ENCODE measurements at places on chromosomes 16 and 17.

DNA sequence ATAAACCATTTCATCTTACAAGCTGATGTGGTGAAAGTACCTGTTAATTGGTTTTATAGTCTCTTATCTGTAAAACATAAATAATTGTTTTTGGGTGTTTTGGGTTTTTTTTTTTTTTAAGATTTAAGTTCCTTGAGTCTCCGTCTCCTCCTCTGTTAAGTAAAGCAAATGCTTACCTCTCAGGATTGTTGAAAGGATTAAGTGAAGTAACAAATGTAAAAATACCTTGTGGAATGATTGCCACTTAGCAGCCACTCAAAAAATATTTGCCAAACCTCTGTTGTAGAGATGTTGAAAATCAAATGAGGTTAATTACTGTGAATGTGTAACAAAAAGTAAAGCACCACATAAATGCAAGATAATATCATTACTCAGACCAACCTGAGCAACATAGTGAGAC is 19.2 kb downstream of the LIMD2 start:
- DNase-seq, result no peak

DNA sequence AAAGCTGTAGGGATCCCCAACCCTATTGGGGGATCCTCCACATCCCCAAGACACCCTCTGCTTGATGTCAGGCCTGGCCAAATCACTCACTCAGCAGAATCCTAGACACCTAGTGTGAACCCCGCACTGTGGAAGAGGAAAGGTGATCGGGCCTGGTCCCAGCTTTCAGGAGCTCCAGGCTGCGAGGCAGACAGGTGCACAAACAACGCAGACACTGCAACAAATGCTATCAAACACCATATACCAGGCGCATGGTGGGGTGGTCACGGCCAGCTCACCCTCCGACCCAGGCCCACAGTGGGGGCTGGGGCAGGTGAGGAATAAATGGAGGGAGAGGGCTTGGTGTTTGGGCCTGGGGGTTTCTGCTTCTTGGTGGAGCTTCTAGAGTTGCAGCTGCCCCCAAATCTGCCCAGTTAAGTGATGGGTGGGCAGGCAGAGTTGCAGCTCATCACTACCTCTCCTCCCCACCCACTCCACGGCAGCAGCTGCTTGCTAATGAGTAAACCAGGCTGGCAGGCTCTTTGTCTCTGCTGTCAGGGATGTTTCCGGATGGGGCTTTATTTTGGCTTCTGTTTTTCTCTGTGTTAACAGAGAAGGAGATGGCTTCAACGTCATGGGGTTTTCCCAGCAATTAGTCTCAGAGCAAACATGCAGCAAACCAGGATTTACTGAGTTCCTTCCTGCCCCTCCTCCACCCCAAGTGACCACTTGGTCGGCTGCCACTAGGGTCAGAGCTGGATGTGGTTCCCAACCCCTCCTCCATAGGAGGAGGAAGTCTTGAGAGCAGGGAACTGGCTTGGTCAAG is 46.6 kb downstream of the PECAM1 start:
- peak; percentile 28 for DNase-seq

GRCh38 chr17:66724581-66725341 is 110.2 kb upstream of the CACNG5 start:
- no peak for DNase-seq

DNA sequence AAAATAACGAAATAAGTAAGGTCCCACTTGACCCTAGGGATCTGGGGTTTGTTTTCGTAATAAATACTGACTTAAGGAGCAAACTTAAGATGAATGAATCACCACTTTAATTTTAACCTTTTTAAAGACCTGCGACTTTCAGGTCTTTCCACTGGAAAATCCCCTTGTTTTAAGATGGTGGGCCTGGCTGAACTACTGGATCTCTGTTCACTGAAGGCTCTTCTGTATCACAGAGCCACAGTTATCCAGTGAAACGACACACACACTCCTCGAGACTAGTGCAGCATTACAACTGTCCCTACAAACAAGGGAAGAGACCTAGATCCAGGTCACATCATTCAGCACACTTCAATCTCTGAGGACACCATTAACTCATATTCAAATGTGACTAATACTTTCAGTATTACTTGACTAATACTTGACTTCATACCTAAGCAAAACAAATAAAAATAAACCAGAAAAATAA is 299.0 kb downstream of the CEP112 start:
- no peak for DNase-seq

DNA sequence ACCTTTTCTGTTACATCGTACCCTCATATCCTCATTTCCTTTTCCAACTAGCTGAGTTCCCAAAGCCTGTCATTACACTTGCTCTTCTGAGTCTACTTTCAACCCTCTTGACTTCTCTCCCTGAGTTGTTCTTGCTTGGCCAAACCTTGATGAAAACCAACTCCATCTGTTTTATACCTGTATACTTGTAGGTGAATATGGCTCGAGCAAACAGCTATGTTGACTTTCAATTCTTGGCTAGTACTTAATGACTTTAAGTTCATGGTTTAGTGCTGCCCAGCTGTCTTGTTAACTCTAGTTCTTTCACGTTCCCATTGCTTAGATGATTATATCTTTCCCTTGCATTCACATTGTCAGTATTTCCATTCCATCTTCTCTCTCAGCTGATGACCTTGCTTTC is 14.8 kb downstream of the TANC2 start:
- DNase-seq, result no peak

- DNase-seq, result no peak
Measured at GRCh38 chr16:87305505-87306391, 11.4 kb downstream of the C16orf95 start.

DNA sequence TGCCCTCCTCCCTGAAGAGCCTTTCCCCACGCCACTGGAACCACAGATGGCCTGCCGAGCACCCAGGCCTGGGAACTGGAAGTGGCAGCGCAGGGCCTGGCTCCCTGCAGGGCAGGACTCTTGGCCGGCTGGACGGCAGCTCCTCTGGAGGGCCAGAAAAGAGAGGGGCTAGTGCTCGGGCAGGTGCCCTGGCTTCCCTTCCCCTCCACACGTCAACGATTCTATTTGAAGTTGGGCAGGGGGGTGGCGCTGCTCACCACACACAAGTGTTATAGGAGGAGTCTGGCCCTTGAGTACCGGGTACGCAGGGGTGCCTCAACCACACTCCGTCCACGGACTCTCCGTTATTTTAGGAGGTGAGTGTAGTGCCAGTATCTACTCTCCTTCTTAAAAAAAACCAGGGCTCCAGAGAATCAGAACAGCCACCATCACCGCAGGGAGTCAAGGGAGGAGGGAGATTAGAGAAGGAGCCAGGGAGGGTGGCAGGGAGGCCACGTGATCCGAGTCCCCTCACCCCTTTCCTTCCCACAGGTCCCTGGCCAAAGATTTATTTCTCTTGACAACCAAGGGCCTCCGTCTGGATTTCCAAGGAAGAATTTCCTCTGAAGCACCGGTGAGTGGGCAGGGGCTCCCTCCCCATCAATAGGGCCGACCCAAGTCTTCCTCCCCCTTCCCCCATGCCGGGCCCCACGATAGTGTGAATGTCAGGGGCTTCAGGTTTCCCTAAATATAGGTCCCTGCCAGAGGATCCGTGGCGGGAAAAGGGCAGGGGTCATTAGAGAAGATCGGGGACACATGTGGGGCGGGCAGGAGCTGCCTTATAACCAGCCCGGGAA is 1.4 kb upstream of the ALDOA start:
- DNase-seq, result peak; percentile 79

GRCh38 chr16:57600048-57600835 is 28.2 kb upstream of the ADGRG1 start:
- DNase-seq, result peak; percentile 68

GRCh38 chr17:80997424-80998117 is 5.9 kb downstream of the CHMP6 start:
- DNase-seq, result no peak

DNA sequence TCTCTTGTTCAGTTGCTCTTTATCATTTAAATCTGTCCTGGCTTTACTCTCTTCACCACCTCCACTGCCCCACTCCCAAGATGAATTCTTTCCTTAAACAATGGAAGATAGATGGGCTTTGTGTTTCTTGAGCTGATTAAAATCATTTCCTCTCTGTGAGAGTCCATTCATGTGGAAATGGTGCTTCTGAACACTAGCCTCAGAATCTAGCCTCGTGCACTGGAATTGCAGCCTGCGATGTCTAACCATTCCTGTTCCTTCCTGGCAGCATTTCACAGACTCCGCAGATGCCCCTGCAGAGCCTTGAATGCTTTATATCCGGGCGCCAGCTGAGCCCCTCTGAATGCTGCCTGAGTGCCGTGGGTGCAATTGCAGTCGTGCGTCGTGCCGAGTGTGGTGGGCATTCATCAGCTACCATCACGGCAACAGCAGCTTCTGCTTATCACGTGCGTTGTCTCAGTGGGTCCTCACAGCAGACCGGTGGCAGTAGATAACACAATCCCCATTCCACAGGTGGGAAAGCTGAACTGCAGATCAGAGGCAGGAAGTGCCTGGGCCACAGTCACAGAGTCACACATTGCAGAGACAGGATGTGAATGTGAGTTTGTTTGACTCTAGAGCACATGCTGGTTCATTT is 172.8 kb upstream of the WSCD1 start:
- DNase-seq, result no peak

DNA sequence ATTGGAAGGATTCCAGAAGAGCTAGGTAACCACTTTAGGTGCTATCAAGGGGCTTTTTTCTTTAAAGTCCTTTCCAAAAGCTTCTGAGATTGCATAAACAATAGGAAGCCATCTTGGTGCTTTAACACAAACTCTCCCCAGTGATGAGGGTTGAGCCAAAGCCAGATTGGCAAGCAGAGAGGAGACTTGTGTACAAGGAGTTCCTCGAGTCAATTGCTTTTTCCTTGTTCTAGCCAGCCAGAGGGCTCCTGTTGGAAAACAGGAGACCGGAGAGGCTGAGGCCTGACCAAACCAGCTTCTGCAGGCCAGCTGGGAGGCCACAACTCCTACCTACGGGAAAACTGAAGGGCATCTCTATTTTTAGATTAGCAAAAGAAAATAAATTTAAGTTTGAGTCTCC is 46.5 kb downstream of the MAPT start:
- no peak for DNase-seq

- no peak for DNase-seq
Measured at GRCh38 chr16:76668207-76668725, 391.1 kb downstream of the CNTNAP4 start.

DNA sequence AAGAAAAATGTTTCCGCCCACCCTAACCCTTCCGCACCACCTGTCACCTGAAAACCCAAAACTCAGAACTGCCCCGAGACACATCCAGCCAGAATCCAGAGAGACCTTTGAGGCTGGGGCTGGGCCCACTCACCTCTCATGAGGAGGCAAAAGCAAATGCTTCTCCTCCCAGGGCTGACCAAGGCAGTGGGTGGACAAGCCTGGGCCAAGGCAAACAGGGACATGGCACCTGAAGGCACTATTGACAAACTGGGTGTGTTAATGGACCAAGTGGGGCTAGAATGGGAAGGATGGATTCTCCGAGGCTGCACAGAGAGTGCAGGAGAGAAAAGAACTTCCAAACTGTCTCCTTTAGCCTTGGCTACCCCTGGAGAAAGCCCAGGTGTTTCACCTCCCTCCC is 54.4 kb downstream of the SOX9 start:
- DNase-seq, result no peak

DNA sequence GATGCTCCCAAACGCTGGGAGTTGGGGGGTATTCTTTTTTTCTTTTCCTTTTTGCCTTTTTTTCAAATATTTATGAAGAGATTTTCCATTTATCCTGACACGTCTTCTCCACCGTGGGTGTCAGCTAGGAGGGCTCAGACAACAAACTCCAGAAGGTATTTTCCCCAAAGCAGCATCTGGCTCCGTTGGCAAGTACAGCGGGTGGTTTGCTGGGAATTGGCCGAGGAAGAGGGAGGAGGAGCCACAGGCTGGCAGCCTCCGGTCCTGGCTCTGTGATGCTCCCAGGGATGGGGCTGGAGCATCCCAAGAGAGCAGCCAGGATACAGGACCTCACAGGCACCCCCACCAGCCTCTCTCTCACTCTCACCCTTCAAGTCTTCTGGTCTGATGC is 10.9 kb upstream of the CACNG4 start:
- DNase-seq, result no peak

DNA sequence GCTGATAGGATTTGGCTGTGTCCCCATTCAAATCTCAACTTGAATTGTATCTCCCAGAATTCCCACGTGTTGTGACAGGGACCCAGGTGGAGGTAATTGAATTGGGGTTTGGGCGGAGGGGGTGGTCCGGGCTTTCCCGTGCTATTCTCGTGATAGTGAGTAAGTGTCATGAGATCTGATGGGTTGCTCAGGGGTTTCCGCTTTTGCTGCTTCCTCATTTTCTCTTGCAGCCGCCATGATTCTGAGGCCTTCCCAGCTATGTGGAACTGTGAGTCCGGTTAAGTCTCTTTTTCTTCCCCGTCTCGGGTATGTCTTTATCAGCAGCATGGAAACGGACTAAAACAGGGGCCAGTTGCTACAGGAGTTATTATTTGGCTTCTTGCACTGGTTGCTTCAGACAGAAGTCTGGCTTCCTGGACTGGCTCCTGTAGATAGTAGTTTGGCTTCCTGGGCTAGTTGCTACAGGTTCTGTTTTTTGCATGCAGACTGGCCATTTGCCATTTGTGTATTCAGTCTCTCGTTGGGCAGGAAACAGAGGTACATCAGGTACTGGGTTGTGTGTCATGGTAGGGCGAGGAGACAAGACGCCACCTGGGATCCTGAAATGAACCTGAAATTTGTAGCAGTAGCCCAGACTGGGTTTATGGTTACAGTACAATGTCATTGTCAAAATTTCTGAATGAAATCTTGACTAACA is 32.6 kb downstream of the CNTNAP4 start:
- DNase-seq, result no peak

DNA sequence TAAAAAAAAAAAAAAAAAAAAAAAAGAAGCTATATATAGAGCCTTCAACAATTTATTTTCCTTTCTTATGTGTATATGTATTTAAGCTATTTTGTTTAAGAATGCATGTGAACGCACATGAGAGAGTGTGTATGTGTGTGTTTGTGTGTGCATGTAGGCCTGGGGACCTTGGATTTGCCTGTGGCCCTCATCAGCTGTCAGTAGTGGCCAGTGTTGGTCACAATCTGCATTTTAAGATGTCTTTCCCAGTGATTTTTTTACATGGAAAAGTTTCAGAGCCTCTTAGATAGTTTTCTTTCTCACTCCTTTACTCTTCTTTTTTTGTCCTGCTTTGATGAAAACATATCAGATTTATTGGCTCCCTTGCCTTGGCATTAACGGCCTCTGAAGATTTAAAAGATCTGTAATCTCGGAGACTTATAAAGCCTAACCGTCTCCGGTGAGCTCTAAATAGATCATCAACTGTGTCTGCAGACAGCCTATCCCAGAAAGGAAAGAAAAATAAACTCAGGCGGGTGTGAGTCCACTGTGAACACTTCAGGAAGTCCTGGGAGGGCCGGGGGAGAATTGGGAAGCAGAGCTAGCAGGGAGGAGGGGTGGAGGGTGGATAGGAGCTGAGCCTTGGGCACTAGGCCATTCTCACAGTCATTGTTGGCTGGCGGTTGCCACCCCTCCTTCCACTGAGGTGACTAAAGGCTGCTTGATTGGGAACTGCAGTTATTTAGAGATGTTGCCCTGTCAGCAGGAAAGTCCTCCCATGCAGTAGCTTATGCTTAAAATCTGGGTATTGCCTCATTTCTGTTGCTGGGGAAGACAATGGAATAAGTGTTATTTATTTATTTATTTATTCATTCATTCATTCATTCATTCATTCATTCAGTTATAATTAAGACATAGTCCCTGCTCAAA is 86.8 kb downstream of the WWP2 start:
- DNase-seq, result no peak

GRCh38 chr16:22370038-22370820 is 4.2 kb downstream of the CDR2 start:
- no peak for DNase-seq

- no peak for DNase-seq
Measured at GRCh38 chr16:4544473-4544872, 5.9 kb upstream of the CDIP1 start.
